Astrocyte of the spinal cord (primary cell): ENCODE measurements at places on chromosomes 12 and 14.

GRCh38 chr12:43143278-43143677 is 408.7 kb downstream of the ADAMTS20 start:
- DNase-seq: no peak

GRCh38 chr12:120259418-120260202 is 5.9 kb downstream of the PXN start:
- DNase-seq: no peak

DNA sequence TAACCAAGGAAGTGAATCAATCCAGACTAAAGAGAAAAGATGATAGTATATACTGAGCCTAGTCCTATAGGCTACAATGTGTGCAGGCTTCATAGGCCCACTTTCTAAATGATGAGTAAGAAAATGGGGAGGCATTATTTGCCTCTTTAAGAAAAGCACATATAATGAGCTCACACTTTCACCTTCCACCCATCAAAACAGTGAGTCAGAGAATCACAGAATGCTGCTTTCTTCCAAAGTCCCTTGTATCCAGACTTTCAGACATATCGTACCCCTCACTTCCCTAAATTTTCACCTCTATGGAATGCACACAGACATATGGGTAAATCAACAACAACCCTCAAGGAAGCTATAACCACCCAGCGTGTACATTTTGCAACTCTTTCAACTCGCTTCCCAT is 286.4 kb upstream of the PRKD1 start:
- DNase-seq: peak; percentile 65

DNA sequence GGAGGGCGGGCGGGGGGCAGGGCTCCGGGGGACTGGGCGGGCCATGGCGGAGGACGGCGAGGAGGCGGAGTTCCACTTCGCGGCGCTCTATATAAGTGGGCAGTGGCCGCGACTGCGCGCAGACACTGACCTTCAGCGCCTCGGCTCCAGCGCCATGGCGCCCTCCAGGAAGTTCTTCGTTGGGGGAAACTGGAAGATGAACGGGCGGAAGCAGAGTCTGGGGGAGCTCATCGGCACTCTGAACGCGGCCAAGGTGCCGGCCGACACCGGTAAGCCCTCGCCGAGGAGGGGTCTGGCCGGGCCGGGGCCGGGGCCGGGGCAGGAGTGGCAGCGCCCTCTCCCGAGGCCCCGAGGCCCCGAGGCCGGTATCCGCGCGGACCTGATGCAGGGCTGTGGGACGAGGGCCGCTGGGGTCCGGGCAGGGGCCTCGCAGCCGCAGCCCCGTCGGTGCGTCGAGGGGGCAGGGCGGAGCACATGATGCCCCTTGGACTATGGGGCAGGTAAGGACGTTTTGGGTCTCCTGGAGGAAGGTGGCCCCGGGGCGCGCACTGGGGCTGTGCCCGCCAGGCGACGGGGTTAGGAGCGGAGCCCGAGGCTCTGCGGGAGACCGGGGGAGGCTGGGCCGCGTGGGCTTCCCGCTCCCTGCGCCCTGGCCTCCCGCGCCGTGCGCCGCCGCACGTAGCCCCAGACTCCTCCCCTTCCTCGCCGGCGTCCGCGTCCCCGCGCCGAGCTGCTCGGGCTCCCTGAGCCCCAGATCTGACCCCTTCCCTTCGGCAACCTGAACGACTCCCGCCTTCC is at the start of gene TPI1:
Gene TPI1 (plus strand): TSS at position 119 of the 798 bp plus-strand sequence. CDS start 36 bp downstream, at position 155.
- DNase-seq: peak; percentile 78

DNA sequence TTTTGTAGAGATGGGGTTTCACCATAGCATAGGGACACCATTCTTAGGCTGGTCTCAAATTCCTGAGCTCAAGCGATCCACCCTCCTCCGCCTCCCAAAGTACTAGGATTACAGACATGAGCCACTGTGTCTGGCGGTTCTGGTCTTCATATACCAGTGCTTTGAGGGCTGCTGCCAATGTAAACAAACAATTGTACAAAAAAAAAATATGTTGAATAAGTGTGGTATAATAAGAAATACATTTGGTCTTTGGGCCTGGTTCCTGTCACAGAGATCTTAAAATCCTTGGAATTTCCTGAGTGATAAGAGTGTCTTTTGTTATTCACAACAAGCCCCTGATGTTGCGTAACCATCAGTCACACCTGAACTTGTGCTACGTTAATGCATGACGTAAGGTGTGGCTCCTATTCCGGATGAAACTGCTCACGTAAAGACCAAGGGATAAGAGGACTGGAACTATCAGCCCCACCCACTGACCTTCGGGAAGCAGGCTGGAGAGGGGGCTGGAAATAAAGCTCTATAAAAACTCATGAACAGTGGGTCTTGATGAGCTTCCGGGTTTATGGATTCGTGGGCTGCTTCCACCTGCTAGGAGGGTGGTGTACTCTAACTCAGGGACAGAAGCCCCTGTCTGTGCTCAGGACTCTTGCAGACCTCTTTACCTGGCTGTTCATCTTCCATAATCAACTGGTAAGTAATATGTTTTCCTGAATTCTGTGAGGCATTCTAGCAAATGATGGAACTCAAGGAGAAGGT is 16.5 kb upstream of the RIMKLB start:
- DNase-seq: peak; percentile 48

- DNase-seq: no peak
Measured at GRCh38 chr12:72888693-72889092, 616.5 kb downstream of the TRHDE start.

DNA sequence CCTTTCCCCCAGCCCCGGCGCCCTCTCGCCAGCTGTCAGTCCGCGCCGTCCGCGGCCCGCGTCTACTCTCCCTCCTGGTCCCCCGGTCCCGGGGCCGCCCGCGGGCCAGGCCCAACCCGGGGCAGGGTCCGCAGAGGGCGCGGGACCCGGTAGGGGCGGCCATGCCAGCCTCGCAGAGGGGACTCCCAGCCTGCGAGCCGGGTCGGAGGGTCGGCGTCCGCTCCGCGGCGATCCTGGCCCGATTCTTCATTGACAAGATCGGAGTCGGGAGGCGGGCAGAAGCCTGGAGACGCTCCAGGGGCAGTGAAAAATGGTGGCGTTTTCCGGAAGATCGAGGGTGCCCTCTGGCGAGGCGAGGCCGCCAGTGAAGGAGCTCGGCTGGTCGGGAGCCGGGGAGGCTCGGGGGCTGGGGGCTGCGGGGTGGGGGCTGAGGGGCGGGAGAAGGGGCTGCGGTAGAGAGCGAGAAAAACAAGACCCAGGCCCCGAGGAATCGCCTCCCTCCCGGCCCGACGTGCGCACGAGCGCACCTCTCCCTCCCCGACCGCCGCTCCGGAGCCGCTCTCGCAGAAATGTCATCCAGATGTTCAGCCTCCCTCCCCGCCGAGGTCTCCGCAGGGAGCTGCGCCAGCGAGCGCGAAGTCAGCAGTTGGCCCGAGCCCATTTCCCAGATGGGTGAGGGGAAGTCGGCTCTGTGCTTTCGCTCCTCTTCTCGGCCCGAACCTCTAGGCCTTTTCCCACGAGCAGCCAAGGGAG is 647 bp upstream of the TGFB3 start:
- DNase-seq: peak; percentile 84

GRCh38 chr14:105205673-105206208 is 24.6 kb upstream of the NUDT14 start:
- no peak for DNase-seq

- peak; percentile 14 for DNase-seq
Measured at GRCh38 chr14:98270201-98270600, 1001.8 kb downstream of the BCL11B start.

DNA sequence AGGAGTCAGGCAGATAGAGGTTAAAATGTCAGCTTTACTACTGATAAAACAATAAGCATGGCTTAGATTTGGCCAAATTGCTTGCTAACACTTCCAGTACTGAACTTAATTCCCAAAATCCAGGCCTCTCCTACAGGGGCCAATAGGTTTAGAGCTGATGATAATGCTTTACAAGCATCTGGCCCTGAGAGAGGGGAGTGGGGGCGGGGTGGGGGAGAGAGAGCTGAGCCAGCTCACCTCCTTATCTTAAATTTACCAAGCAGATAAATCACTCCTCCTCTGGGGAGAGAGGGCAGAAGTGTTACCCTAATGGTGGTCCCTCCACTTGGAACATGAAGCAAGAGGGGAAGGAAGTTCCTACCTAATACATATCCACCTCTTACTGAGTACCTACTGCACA is 182.2 kb upstream of the CRY1 start:
- DNase-seq: no peak

DNA sequence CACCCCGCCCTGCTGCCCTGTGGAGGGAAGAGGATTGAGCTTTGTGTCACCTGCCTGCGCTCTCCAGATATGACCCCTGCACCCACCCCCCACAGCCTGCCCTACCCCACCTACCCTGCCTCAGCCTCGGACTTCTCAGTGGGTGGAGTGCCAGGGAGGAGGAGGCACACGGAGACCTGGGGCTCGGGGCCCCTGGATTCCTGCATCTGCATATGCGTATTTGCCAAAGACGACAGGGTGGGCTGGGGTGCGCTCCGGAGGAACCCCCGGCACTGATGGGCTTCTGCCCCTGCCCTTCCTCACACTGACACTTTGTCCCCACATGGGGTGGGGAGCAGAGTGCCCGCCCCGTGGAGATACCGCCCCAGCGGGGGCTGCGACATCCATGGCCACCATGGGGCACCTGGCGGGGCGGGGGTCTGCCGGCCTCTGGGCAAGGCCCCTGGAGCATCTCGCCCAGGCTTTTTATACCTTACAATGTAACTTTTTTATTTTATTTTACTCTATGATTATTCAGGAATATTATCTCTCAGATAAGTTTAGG is 206.0 kb downstream of the TSPAN9 start:
- DNase-seq: no peak

GRCh38 chr12:63397807-63398206 is 246.8 kb upstream of the AVPR1A start:
- no peak for DNase-seq

GRCh38 chr12:65941388-65941787 is 117.1 kb downstream of the HMGA2 start:
- DNase-seq: peak; percentile 93

GRCh38 chr14:50013934-50014333 is 102.4 kb downstream of the VCPKMT start:
- no peak for DNase-seq

DNA sequence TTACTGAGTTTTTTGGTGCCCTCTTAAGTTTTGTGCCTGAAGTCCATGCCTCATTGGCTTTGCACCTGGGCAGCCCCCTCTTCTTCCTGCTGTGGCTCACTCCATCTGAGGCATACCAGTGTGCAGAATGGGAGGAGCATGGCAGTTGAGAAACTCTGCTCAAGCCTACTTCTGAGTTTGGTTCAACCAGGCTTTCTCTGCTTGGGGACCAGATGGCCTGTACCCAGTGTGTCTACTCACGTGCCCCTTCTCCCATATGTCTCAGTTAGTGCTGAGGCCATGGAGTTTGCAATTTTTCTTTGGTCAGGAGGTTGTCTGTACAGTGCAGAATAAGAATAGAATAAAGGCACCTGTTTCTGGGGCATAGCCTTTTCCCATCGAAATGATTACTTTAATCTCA is 383.3 kb upstream of the DDHD1 start:
- DNase-seq: no peak

GRCh38 chr12:97939156-97939555 is 476.6 kb downstream of the RMST start:
- DNase-seq: peak; percentile 24

- DNase-seq: no peak
Measured at GRCh38 chr12:104704224-104704779, 247.6 kb downstream of the CHST11 start.

- DNase-seq: no peak
Measured at GRCh38 chr14:56299306-56299984, 181.2 kb downstream of the PELI2 start.

- DNase-seq: peak; percentile 18
Measured at GRCh38 chr14:74492776-74493342, at the start of gene NPC2. TSS of gene NPC2 (minus strand) at chr14:74493305. CDS start at chr14:74493274, 31 bp downstream.

- no peak for DNase-seq
Measured at GRCh38 chr12:2403221-2403976, 350.6 kb downstream of the CACNA1C start.

DNA sequence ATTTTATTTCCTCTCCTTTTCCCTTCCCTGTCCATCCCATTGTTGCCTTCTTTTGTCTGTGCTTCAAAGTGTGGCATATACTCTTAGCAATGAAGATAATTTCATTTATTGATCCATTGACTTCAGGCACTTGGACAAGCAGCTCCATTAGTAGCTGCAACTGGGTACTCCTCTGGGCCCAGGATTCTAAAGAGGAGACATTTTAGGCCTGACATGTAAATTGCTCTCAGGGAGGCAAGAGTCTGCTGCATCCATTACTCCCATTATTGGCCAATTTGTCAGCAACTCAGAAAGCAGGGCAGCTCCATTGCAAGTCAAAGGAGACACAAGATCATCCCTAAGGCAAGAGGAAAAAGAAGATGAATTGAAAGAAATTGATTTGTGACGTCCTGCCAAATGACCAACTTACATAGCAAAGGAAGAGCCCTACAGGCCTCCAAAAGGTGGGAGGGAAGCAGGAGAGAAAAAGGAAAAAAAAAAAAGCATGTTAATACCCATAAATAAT is 1094.1 kb upstream of the FLRT2 start:
- DNase-seq: no peak

DNA sequence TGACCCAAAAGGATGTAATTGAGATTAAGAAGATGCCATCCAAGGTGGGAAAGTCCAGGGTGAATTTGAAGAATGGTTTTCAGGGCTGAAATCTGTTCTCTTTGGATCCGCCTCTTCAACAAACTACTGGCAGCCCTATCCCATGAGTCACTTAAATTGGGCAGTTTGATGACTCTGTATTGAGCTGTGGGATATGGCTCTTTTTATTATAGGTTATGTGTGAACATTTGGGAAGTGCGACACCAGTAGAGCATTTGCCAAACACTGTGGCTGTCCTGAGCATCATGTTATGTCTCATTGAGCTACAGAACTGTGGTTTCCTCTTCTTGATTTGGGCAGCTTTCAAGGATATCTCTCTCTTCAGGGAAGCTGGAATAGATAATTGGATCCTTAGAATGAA is 22.3 kb downstream of the IFT43 start:
- no peak for DNase-seq

DNA sequence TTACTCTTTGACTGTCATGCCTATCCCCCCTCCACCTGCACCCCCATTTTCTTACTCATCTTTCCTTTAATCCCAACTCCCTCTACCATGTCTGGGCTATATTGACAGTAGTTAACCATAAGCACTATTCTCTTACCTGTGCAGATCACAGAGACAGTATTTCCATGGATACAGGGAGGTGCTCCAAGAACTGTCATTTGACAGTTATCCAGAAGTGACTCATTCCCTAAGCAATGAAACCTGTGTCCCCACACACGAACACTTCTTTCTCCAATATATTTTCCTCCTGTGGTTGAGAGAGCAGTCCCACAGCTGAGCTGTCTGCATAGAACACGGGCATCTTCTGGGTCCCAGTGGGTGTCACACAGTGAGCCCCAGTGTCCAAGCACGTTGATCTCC is 68.8 kb downstream of the CD163L1 start:
- no peak for DNase-seq

DNA sequence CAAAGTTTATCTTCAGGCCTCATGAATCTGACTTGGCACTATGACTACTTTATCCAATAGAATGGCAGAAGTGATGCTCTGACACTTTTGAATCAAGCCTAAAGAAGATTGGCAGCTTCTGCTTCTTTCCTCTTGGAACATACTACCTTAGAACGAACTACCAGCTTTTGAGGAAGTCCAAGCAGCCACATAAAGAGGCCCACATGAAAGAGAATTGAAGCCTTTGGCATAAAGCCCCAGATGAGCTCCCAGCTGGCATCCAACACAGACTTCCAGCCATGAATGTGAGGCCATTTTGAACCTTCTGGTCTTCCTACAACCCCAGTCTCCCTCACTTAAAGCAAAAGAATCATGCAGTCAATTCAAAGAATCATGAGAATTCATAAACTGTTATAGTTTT is 65.8 kb downstream of the EEA1 start:
- DNase-seq: no peak

- no peak for DNase-seq
Measured at GRCh38 chr12:8572507-8572906, 31.8 kb upstream of the CLEC4E start.
